ENCODE measurements at places on chromosomes 16 and 17.

- no peak for DNase-seq
Measured at GRCh38 chr17:46803544-46803943, 14.9 kb downstream of the WNT3 start.

DNA sequence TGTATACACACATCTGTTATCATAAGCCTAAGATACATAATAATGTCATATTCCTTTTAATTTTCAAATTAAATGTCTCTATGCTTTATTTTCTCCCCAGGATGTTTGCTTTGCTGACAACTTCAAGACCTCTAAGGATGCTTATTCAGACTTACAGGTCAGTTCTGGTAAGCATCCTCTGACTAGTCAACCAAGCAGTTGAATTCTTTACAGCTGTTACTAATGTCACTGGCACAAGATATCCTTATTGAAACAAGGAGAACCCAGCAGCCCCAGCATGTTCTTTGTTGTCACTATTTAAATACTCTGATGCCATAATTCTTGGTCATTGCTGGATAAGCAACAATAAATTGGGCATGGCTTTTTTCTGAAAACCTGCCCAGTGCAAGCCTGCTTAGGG lies 232.3 kb upstream of the PMFBP1 start:
- DNase-seq, result no peak

DNA sequence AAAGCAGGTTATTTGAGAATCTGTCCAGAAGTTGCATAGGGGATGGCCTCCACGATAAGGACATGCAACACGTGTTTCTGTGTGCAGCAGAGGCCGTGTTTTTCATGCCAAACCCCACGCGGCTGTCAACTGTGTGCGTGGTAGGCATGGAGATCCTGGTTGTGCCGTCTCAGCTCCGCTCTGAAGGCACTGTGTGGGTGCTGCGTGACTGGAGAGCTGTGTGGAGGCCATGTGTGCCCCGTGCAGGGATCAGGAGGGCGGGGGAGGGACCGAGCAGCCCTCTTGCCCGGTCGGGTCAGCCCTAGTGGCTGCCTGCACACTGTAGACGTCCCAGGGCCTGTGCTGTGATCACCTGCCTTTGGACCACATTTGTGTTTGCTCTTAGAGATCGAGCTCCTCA lies 74.5 kb downstream of the SEC14L1 start:
- no peak for DNase-seq

DNA sequence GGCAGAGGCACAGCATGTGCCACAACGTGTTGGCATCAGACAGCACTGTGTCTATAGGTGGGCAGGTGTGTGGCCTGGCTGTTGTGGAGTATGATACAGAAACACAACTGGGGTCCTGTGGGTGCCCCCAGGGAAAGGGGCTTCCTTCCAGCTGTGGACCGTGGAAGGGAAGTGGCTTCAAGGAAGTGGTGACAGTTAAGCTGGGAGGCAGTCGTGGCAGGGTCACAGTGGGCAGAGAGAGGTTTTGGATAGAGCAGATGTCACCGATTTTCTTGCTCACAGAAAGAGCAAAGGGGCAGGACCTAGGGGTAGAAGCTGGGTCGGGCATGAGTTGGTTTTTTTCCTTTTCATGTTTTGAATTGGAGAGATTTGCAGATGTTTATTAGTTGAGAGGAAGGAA lies 11.2 kb upstream of the ORAI3 start:
- DNase-seq, result no peak

GRCh38 chr17:44389281-44389680 lies at the start of gene ITGA2B:
Gene ITGA2B (minus strand): TSS chr17:44389649. CDS start chr17:44389473, 176 bp downstream.
- no peak for DNase-seq
